ENCODE measurements at places on chromosomes 1 and 21.

DNA sequence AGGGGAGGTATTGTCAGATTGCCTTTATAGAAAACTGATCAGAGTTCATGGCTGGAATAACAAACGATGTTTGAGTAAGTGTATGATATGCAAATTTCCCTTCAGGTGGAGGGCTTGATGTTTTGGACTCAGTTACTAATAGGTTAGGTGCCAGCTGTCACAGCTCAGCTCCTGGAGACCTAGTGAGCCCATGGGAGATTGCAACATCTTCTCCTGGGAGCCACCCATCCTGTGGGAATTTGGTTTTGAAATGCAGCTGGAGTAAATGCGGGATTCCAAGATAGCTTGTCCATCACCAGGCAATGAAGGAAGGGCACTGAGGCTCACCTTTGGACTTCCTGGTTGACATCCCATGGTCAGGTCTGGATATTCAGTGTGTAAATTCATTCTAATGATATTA lies 211.4 kb upstream of the NRIP1 start:
- DNase-seq: no peak

DNA sequence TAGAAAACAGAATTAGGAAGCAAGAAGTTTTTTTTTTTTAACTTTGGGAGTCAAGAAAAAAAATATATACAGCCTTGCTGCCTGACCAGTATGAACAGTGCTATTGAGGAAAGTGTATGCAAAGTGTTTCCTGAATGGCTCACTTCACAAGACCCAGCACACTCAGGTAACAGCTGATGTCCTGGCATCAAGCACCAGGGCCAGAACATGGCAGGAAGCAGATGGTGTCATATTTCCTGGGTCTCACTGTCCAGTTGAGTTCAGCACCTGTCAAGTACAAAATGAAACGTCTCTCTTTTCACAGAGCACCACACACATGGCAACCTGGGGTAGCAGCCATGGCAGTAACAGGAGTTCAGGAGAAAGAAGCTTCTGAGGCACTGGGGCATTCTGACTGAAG lies 372.3 kb downstream of the TTLL7 start:
- DNase-seq: no peak

GRCh38 chr1:44862829-44863401 lies 19.9 kb upstream of the PTCH2 start:
- DNase-seq: no peak

DNA sequence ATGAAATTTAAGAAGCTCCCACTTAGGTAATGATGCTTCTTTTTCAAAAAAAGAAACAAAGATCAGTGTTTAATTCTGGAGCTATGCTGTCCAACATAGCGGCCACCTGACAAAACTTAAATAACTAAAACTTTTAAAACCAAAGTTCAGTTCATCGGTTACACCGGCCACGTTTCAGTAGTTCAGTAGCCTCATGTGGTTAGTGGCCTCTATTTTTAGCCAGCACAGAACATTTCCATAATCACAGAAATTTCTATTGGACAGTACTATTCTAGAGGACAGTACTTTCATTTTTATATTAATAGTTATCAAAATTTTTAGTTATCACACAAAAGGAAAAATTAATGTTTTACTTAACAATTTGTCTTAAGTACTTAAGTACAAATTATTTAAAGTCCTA lies 141.0 kb downstream of the USP25 start:
- DNase-seq: no peak

GRCh38 chr21:21406921-21407320 lies 408.7 kb downstream of the NCAM2 start:
- peak; percentile 5 for DNase-seq

- DNase-seq: no peak
These were observed 2.1 kb downstream of the AK4 start for GRCh38 chr1:65150108-65150463.

- no peak for DNase-seq
These were observed 30.6 kb downstream of the VANGL2 start for GRCh38 chr1:160431006-160431405.

GRCh38 chr1:200819726-200820125 lies 53.1 kb upstream of the GPR25 start:
- DNase-seq: no peak

DNA sequence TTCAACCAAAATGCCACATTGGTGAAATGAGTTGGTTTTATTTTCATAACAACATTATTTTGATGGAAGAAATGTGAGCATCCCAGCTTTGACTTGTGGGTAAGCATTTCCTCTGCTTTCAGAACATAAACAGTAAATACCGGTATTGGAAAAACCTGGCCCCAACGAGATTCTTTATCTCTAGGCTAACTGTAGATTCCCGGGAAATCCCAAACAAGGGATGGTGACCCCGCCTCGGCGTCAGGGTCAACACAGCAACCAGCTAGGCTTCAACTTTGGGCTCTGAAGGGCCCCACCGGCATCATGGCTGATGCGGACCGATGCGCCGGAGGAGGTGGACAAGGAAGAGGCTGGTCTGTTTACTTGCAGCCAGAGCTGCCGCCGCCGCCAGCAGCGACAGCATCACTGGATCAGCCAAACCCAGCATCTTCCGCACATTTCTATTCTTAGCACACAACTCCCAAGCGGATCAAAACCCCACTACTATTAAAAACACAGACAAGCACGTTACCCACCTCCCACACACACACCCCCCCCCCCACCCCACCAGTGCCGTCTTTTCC lies 1.1 kb downstream of the AKT3 start:
- DNase-seq: peak; percentile 26

GRCh38 chr1:16076031-16076864 lies 2.8 kb upstream of the FAM131C start:
- peak; percentile 75 for DNase-seq
